Ammon's horn (tissue), 1 donor: ENCODE measurements at places on chromosomes 6 and 20.

DNA sequence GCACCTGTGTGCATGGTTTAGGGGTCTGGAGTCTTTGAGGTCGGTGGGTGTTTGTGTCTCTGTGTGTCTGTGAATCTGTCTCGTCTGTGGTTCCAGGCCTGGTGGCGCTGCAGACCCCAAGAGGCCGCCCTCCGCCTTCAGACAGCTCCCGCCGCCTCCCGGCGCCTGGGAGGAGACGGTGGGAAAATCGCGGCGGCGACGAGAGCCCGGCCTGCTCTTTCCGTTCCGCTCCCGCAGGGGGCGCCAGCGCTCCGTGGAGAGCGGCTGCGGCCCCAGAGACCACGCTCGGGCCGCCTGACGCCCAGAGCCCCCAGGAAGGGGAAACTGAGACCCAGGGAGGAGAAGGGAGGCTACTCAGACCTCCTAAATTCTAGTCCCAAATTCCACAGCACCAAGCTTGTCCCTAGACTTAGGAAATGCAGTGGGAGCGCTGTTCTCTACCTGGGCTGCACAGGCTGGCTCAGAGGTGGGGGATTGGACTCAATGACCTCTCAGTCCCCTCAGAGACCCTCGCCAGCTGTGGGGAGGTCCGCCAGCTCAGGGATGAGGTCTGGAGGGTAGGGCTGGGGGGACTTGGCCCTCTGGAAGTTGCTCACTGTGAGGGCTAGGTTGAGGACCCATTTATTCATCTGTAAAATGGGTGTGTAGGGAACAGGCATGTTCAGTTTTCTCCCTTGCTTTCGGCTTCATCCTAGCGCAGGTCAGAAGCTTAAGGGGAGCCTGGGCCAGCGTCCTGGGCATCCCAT is 36.9 kb upstream of the BLCAP start:
- DNase-seq = peak; percentile 34

GRCh38 chr6:45455408-45455807 is 77.7 kb upstream of the SUPT3H start:
- DNase-seq = no peak

DNA sequence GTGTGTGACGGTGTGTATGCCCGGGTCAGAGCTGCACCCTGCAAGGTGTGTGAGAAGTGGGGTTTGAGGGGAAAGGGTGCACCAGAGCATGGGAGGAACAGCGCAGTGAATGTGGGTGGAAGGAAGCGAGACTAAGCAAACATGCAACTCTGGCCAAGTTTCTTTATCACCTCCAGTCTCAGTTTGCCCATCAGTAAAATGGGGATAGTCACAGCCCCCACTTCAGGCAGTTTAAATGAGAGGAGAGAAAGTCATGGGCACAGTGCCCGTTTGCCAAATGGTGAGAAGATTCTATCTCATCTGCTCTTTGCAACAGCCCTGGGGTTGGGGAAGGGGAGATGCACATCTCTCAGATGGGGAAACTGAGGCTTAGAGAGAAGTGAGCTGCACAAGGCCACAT is 12.8 kb upstream of the VSTM2L start:
- no peak for DNase-seq

GRCh38 chr20:1757072-1757471 is 99.5 kb upstream of the SIRPG start:
- DNase-seq = no peak

DNA sequence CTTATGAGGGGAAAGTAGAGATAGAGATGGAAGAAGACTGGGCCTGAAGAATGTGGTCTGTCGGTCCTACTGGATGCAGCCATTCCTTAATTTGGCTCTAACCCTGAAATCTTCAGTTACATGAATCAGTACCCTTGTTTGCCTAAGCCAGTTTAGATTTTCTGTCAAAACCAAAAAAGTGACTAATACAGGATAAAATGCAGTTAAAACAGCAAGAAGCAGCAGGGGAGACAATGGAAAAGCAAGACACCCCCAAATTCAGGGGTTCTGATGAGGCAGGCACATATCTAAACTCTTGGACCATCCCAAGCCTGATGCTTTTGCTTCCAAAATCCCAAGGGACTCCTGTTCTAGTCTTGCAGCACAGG is 17.4 kb upstream of the UBE2V1 start:
- no peak for DNase-seq

DNA sequence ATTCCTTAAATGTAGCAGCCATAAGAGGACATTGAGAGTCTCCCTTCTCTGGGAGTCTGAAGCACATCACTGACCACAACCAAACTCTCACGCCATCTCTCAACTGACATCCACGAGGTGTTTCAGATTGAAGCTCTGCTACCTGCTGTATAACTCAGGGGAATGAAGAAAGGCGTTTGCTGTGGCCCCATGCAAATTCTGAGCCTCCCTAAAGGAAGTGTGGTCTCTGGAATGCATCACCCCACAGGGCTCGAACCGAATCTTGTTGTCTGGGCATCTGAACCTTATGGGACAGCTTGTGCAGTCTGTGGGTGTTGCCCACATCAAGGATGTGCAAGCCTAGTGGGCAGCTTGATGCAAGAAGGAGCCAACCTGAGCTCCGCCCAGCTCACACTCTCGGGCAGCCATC is 10.9 kb downstream of the PMEPA1 start:
- DNase-seq = no peak

GRCh38 chr6:89471287-89471867 is 38.4 kb downstream of the ANKRD6 start:
- no peak for DNase-seq

DNA sequence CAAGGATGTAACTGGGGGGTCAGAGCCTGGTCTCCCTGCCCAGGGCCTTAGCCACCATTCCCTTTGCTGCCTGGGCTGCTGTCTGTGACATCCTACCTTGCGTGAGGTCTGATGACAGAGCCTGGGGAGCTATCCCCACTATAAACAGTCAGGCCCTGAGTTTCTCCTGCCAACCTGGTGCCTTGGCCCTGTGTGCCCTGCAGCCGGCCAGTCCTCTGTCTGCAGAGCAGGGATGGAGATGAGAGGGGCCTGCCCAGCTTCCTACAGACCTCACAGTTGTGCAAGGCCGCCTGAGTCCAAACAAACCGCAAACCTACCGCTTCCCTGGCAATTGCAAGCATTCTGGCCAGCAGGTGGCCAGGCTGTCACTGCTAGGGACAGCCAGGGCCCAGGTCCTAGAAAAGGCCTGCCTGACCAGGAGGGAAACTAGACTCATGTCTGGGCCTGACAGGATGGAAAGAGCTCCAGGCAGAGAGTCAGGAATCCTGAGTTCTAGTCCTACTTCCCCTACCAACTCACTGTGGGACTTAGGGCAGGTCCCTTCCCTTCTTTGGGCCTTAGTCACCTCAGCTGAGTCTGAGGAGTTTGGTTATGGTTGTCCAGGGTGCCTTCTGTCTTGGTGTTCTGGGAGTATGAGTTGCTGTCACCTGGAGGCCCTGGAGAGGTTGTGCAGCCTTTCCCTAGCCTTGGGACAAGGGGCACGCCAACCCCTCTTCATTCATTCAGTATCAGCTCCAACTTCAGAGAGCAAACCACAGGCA is 86.2 kb downstream of the VEGFA start:
- DNase-seq = no peak

GRCh38 chr20:17698384-17698783 is 1.4 kb upstream of the BANF2 start:
- DNase-seq = no peak

GRCh38 chr20:45095805-45096238 is 5.1 kb downstream of the KCNS1 start:
- DNase-seq = peak; percentile 78

GRCh38 chr6:104423691-104424090 is 436.0 kb downstream of the HACE1 start:
- DNase-seq = no peak

- DNase-seq = no peak
These were observed 6.2 kb downstream of the STX16 start for GRCh38 chr20:58657262-58657661.

DNA sequence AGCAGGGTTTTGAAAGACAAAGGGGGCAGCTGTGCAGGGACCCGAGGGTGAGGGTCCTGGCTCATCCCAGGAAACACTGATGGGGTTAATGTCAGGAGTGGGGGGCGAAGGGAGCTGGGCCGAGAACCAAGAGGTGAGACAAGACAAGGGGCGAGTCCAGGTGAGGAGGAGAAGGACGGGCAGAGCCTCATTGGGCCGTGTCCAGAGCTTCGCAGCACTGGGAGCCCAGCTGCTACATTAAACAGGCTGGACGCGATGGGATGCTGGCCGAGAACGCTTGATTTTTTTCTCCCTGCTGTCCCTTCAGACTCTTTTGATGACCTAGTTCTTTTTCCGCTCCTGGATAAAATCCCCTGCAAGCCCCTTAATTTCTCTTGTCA is 172.8 kb upstream of the SNX9 start:
- DNase-seq = peak; percentile 69

DNA sequence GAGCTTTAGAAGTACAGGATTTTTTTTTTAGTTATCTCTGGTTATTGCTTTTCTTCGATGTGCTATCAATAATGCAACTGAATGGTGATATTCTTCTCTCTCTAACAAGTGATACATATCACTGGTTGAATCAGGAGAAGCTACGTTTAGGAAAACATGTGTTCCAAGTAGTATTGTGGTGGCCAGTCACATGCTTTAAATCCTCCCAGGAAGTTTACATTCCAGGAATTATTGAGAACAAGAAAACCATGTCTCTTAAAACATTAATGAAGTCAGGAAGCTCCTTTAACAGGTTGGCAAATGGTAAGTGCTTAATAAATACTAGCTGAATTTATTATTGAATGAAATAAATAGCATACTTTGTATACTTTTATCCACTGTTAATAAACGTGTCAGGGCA is 371.1 kb downstream of the BCKDHB start:
- DNase-seq = no peak

- no peak for DNase-seq
These were observed 77.1 kb upstream of the CDYL start for GRCh38 chr6:4698901-4699659.

GRCh38 chr6:156336089-156336488 is 441.1 kb upstream of the ARID1B start:
- no peak for DNase-seq

- DNase-seq = no peak
These were observed 19.2 kb downstream of the BLTP3A start for GRCh38 chr6:34810936-34811632.

GRCh38 chr20:34322267-34323105 is 19.3 kb upstream of the AHCY start:
- DNase-seq = no peak

DNA sequence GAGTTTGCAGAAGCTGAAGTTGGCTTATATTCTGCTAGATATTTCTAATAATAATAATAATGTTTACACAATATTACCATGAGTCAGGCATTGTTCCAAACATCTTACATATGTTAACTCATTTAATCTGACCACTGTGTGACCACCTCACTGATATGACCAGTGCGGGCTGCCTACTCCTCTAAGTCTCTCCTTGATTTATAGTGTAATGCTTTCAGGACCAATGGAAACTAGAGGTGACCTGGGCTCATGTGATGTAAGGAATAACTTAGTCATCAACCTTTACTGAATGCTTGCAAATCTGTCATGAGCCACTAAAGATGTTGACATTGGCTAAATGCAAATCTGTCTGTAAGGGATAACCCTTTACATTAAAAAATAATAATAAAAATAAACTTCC is 51.1 kb upstream of the GPR6 start:
- no peak for DNase-seq

GRCh38 chr6:24778121-24778520 is 3.4 kb downstream of the GMNN start:
- DNase-seq = no peak

DNA sequence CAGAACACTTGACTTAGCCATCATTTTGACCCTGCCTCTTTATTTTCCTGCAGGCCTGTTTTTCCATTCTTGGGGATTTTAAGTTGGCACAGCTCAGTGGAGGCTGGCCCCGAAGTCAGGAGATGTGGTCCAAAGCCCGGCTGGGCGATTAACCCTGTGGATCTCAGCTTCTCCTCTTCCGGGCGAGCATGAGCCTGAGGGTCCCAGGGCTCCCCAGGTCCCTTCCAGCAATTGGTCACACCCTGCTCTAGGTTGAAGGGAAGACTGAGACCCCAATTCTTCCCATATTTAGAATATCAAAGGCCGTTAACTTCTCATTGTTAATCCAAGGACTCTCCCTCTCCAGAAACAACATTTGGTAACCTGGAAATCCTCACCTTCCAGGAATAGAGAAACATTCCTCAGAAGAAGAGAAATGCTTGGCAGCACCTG is 2.3 kb downstream of the THBS2 start:
- DNase-seq = peak; percentile 50

- no peak for DNase-seq
These were observed 49.7 kb upstream of the GCLC start for GRCh38 chr6:53594596-53594995.

- DNase-seq = no peak
These were observed 6.1 kb downstream of the FAM110A start for GRCh38 chr20:839626-840025.

GRCh38 chr6:12601881-12602280 is 114.7 kb upstream of the PHACTR1 start:
- DNase-seq = no peak

- peak; percentile 93 for DNase-seq
These were observed at the start of gene ZBTB24 for GRCh38 chr6:109482905-109483734. ZBTB24 (minus strand) TSS chr6:109483219; CDS start chr6:109482026, 1,193 bp downstream.

DNA sequence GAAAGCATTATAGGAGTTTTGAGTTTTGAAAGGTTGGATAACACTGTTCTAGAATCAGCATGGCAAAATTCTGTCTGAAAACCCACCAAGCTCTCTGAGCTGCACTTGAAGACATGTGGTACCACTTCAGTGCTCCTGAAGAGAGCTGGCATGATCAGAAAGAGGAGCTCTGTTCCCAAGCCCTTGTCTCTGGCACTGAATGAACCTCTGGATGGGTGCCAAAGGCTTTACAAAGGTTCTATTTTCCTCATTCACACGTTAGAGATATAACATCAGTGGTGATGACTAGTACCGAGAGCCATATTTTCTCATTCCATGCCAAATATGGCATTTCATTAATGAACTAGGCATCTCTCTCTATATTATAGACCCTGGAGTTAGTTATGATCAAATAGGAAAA is 301.8 kb upstream of the ID4 start:
- DNase-seq = no peak

- DNase-seq = no peak
These were observed 82.3 kb upstream of the SHLD1 start for GRCh38 chr20:5667705-5668528.

DNA sequence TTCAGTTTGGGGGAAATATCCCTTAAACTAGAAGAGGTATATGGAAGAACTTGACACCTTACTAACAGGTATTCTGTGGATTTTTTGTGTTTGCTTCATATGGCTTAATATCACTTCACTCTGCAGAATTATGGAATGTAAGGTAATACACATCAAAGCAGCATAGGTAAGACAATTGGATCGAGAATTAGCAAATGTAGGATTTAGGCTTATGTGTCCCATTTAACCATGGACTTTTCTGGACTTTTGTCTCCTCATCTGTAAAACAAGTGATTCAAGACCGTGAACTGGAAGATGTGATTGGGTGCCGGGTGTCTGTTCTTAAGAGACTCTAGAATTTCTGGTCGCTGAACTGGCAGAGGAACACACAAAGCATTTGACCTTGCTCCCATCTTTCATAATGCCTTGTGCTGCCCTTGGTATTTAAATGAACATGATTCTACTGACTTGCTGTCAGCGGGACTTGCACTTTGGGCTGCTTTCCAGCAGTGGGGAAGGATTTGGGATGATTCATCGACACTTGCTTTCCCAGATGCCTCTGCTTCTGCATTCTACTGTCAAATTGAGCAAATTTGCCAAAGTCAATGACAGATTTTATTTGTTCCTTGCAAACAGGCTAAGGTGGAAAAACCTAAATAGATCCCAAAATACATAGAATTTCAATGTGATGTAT is 199.8 kb downstream of the PLCB1 start:
- DNase-seq = peak; percentile 60
